Lung microvascular endothelial cell (primary cell): ENCODE measurements at places on chromosomes 2 and 18. TPM values are rescaled to one million over a fixed set of nuclear protein-coding genes. Genes with fewer than 3 reads are reported as not detected.

Gene CEBPZ
- total RNA-seq: 22.0 and 38.7 TPM in 2 replicates

- no peak for DNase-seq
Observed at GRCh38 chr2:117850015-117850414, 35.5 kb downstream of the DDX18 start.

DNA sequence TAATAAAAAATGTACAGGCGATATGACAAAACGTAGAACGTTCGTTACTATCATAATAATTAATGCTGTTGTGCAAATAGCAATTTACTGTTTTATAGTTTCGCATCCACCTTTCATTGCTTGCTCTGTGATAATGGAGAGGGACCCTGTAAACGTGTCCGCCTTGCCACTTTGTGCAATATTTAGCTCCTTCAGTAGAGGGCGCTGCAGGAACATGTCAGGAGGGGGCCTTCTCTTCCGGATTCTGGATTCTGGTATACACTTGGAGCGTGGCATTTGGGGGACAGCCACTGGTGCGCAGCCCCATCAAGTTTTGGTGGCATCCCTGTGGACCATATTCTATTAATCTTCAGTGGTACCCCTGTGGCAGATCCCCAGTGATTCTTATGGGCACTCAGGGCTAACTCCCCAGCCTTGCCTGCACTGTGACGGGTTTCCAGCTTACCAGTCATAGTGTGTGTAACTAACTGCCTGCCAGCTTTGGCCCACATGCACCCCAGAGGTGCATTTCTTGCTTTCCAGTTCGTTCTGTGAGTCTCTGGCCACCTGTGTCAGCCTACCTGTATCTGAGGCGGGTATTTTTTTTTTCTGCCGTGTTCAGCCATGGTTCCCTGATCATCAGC, 140.3 kb downstream of the CYRIA start:
- peak; percentile 50 for DNase-seq

Gene AMMECR1L
- total RNA-seq: 10.2 and 18.7 TPM in 2 replicates

DNA sequence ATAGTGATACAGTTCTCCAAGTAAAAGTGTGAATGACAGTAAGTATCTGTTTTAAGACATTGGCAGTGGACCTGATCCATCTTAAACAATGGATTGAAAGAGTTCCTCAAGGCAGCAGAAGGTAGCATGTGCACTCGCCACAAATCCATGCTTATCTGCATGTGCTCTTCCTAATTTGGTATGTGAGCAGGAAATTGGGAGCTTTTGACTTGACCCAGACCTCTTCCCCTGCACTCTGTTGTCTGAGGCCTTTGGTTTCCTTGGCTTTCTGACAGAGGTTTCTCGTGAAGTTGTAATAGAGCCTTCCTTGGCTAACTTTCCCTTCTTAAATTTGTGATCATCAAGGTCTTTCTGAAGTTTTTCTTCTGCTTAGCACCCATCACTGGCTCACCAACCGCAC, 114.1 kb downstream of the WDSUB1 start:
- no peak for DNase-seq

GRCh38 chr2:102120701-102121159, 21.8 kb upstream of the IL1R1 start:
- peak; percentile 89 for DNase-seq

DNA sequence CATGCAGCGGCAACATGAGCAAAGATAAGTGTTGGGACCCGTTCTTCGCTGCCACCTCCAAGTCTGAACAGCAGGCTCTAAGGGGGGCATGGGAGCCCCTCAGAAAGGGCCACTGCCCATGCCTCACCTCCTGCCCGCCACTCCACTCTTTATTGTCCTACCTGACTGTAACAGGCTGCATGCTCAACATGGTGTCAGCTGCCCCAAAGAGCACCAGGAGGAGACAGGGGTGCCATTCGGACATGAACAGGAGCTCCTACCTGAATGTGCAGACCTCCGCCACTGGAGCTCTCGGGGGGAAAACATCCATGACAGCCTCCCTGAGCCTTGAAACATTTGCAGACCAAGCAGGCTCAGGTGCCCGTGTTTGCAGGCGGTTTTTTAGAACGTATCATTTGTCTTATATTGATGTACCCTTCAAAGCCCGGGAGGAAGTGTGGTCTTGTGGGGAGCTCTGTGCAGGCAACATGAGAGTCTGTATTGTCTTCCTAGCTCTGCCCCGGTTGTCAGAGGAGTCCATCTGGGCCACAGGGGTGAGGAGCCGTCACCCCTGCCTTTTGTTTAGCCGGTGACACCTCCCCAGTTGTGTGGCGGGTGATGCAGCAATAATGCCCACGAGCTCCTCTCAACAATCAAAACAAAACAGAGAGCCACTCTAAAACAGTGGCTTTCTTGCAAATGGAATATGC, 35.1 kb upstream of the CD8A start:
- no peak for DNase-seq

Gene ABCG8
- total RNA-seq: not detected in 2 replicates

- peak; percentile 10 for DNase-seq
Observed at GRCh38 chr2:96604104-96604503, 34.0 kb downstream of the KANSL3 start.

Gene MROH2A
- total RNA-seq: not detected in 2 replicates

- peak; percentile 50 for DNase-seq
Observed at GRCh38 chr18:3062798-3063680, 50.1 kb upstream of the LPIN2 start.

Gene ALLC
- total RNA-seq: not detected in 2 replicates

DNA sequence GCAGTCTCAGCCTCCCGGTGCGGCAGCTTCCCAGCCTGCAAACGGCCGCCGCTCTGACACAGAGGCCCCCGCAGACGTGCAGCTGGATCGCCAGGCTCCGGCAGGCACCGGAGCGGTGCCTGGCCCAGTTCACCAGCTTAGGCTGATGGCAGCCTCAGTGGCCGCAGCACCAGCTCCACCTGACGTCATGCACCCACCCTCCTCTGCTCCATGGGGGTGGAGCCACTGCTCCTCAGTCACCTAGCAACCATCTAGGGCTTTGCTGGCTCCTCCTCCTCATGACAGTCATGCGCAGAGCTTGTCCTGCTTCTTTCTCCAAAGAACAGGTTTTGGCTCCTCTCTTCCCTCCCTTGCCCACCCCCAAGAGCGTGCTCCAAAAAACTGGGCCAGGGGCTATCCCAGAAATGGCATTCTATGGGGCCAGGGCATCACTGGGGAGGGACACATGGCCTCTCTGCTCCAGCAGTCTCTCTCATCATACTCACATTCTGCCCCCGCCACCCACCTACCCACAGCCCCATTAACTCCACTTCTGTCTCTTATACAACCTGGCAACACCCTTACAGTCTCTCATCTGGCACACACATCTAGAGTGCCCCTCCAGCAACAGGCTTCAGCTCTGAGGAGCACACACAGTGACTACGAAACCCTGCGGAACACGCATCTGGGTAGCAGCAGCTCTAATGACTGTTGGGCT, 5.5 kb downstream of the DCTN1 start:
- DNase-seq: peak; percentile 64

DNA sequence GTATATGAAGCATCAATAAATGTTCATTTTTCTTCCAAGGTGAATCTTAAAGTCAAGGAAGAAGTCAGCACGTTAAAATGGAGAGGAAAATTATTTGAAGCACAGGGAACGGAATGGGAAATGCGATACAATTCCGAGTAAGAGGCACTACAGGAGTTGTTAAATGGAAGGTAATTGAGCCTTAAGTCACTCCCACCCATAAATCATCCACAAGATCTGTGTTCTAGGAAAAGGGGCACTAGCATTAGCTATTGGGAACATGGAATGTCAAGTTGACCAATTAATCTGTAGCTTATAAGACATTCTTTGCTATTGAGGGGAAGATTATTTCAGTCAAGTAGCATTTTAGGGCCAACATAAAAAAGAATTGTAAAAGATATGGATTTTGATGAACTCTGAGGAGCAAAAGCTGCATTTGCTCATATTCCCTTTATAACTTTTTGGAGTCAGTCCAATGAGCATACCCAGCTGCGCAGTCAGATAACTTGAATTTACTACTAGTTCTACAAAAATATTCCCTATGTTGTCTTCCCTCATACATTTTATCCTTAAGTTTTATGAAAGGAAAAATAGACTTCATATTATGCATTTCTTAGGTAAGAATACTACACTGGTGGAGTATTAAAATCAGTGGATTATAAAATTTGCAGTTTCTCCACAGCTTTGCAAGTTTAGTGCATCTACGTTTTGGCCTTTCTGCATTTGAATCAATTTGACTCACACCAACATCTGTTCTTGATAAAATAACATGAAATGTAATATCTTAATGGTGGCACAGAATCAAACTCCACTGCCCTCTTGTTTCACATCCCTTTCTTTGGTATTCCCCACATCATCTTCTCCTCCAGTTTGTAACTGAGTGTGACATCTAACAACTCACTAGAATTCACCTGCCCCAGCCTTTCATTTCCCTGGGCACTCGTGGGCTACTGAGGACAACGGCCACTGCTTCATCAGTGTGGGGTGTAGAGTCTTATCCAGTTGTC, 95.6 kb downstream of the SP3 start:
- no peak for DNase-seq

Gene CRYGD
- not detected in 2 replicates for total RNA-seq

Gene CAB39
- total RNA-seq: 46.6 and 50.2 TPM in 2 replicates

- no peak for DNase-seq
Observed at GRCh38 chr18:10403708-10404107, 50.7 kb upstream of the APCDD1 start.

Gene CFC1
- not detected in 2 replicates for total RNA-seq

Gene IL18R1
- total RNA-seq: 0.20 and 0.22 TPM in 2 replicates

DNA sequence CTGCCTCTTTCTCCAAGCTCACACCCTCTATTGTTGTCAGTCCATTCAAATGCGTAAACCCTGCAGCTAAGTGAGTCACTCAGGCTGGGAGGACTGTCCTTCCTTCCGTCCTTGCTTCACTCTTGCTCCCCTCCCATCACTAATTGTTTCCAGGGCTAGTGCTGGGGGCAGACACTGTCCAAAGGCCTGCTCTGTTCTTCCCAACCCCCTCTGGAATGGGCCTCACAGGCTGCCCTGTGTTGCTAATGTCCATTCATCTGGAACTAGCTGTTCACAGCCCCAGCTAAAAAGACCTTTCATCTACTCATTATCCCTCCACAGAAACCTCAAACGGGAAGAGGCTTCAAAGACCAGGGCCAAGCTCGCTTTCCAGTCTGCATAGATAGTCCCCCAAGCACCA, 31.9 kb upstream of the NRP2 start:
- DNase-seq: peak; percentile 87

Gene DPYSL5
- not detected in 2 replicates for total RNA-seq

Gene UGT1A5
- not detected in 2 replicates for total RNA-seq

Gene CHMP3
- 47.9 and 58.9 TPM in 2 replicates for total RNA-seq

Gene SLC23A3
- total RNA-seq: 0.44 and 2.0 TPM in 2 replicates

Gene TUBA3E
- total RNA-seq: not detected in 2 replicates

DNA sequence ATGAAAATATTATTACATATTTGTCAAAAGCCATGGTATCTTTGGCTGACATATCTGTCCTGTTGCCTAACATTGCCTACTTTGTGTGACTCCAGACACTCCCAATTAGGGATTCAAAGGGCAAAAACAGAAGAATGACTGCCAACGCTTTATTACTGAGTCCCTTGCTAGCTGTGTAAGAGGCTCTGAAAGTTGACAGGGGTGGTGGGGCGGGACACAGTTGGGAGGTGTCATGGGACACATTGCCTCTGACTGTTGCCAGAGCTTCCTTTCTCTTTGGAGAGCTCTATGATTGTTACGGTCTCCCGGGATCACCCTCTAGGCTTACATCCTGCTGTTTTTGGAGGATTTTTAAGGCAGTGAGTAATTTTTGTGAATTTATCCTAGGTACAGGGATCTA, 249.6 kb upstream of the ACVR2A start:
- no peak for DNase-seq

Gene LCT
- total RNA-seq: not detected in 2 replicates

GRCh38 chr18:3998698-3999333, 456.3 kb downstream of the DLGAP1 start:
- DNase-seq: peak; percentile 57

- DNase-seq: no peak
Observed at GRCh38 chr2:147772781-147773180, 72.0 kb upstream of the ACVR2A start.

DNA sequence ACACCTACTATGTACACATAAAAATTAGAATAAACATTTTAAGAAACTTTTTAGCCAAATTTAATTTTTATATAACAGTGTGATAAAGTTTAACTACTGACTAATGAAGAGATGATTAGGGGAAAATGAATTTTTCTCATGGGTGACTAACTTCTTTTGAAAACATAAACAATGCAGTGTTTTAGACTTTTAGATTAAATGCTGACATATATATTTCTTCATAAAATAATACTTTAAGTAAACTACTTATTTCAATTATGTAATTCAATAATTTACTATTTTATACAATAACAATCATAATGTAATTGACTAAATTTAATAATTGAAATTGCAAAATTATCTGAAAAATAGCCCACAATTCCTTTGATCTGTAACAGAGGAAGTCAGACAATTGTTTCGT, 233.3 kb upstream of the PXDN start:
- DNase-seq: no peak

- peak; percentile 79 for DNase-seq
Observed at GRCh38 chr2:13652531-13653313, 936.0 kb downstream of the TRIB2 start.

- no peak for DNase-seq
Observed at GRCh38 chr2:241389697-241390096, 33.6 kb downstream of the FARP2 start.

DNA sequence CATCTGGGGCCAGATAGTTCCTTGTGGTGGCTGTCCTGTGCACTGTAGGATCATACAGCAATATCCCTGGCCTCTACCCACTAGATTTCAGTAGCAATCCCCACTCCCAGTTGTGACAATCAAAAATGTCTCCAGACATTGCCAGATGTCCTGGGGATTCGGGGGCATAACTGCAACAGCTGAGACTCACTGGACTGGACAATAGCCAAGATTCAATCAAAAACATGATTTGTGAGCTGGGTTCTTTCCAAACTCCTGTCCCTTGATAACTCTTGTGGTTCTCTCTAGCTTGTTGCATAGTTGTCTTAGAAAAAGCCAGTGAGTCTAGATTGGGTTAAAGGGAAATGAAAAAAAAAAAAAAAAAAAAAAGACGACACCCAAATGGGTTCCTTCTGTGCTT, 293.4 kb downstream of the CELF4 start:
- DNase-seq: no peak

Gene ATP5F1A
- total RNA-seq: 421 and 463 TPM in 2 replicates

DNA sequence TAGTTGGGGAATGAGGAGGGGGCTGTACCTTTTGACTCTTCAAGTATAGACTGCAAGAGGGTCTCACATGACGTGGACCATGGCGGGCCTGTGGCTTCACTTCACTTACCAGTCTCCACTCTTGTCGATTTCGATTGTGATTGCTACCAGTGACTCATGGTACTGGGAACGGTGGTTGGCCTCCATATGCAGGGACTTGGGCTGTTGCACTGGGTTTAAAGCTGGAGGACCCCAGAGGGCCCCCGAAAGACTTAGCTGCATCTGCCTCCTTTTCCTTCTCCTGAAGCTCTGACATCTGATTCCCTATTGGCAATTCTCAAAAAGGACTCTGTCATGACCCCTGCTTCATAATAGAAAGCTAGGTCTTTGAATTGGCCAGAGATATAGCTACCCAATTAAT, 43.4 kb downstream of the HK2 start:
- DNase-seq: no peak

Gene KRTCAP3
- total RNA-seq: not detected in 2 replicates

GRCh38 chr2:20351555-20352229, 1.0 kb upstream of the PUM2 start:
- DNase-seq: no peak
